Activated B cell treated with CpG ODN at 0.5 μM for 24 hours (primary cell): ENCODE measurements at places on chromosomes 11 and 22. TPM values are rescaled to one million over a fixed set of nuclear protein-coding genes. Genes with fewer than 3 reads are reported as not detected.

The TRIM49 gene
- total RNA-seq, result not detected in 2 replicates

The MICALL1 gene
- total RNA-seq, result 20.8 and 27.6 TPM in 2 replicates

The GRAMD1B gene
- 12.4 and 15.0 TPM in 2 replicates for total RNA-seq

The HEPN1 gene
- not detected in 2 replicates for total RNA-seq

The OR51B5 gene
- total RNA-seq, result 0.27 TPM in 1 of 2 replicates, not detected in the other

The MOGAT2 gene
- 0.22 TPM in 1 of 2 replicates, not detected in the other for total RNA-seq

The APOL4 gene
- total RNA-seq, result 0.05 TPM in 1 of 2 replicates, not detected in the other

The LRRC55 gene
- total RNA-seq, result not detected in 2 replicates

The GLB1L2 gene
- total RNA-seq, result 0.33 and 0.56 TPM in 2 replicates

The APOBEC3A gene
- total RNA-seq, result not detected in 2 replicates

GRCh38 chr11:2481253-2481652, 36.4 kb downstream of the KCNQ1 start:
- peak overlapping the region; percentile 71 for H3K4me3 ChIP-seq
- H3K27ac ChIP-seq, result peak overlapping the region; percentile 54
- peaks cover 49% of the 10 kb centered on the region for H3K36me3 ChIP-seq
- no peak for DNase-seq
- H3K27me3 ChIP-seq, result no peaks in the 10 kb centered on the region

DNA sequence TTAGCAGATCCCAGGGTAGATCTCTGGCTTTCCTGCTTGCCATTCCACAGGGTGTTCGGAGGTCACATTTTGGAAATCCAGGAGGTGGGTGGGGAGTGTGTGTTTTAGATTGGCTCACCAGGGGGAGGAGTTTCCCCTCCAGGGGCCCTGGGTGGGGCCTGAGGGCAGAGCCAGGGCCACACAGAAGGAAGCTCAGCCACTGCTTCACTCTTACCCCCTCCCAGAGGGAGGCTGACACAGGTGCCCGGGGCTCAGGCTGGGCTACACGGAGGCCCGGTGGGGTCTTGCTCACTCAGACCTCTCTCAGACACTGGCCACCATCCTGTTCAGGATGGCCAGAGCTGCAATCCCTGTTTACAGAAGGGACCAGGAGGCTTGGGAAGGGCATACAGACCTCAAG, 2.5 kb downstream of the WNT7B start:
- H3K4me1 ChIP-seq, result peaks cover 31% of the 10 kb centered on the region
- DNase-seq, result no peak
- H3K27me3 ChIP-seq, result peaks cover 42% of the 10 kb centered on the region
- H3K27ac ChIP-seq, result no peak overlapping the region
- peak overlapping the region; percentile 41 for H3K4me3 ChIP-seq
- H3K36me3 ChIP-seq, result no peaks in the 10 kb centered on the region

DNA sequence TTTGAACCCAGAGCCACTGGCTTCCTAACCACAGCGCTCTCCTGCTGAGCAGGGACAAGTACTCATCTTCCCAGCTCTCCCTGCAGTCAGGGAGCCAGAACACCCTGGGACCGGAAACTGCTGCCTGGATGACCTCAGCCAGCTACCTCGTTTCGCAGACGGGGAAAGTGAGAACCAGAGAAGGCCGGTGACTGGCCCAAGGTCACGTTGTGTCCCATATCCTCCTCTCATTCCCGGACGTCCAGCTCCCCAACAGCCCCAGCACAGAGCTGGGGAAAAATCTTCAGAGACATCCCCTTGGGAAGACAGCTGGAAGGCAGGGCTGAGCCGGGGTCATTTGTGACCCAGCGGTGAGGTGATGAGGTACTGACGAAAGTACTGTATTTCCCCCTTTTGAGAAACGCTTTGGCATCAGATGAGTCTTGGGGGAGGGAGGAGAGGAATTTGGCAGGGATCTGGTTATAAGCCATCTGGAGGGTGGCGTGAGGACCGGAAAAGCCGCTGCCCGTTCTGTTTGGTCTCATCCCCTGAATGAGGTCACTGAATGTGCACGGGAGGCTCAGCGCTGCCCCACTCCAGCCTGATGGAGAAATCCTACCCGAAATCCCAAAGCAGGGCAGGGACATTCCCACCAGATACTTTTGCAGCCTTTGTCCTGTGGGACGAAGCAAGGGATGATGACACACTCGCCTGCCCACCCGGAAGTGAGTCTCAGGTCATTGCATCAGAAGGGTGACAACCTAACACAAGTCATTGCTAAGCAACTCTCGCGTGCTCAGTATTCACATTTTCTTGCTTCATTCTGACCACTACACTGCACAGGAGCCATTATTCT, 41.1 kb downstream of the LIF start:
- no peak overlapping the region for H3K27ac ChIP-seq
- H3K4me1 ChIP-seq, result no peaks in the 10 kb centered on the region
- H3K4me3 ChIP-seq, result no peak overlapping the region
- no peaks in the 10 kb centered on the region for H3K36me3 ChIP-seq
- no peak for DNase-seq

DNA sequence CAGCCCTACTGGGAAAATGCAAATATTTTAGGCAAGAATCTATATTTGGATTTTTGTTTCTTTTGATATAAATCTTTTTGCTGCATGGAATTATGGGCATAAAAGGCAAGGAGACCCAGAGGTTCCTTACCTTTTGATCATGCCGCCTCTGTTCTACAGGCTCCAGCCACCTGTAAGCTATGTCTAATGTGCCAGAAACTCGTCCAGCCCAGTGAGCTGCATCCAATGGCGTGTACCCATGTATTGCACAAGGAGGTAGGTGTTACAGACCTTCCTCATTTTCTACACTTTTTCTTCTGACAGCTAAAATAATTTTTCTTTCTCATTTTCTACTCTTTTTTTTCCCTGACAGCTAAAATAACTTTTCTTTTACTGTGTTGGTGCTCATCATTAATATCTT, 8.2 kb upstream of the BACE1-AS start:
- H3K4me1 ChIP-seq, result no peaks in the 10 kb centered on the region
- no peak overlapping the region for H3K4me3 ChIP-seq
- H3K27me3 ChIP-seq, result no peaks in the 10 kb centered on the region
- H3K27ac ChIP-seq, result no peak overlapping the region
- DNase-seq, result no peak

- no peaks in the 10 kb centered on the region for H3K4me1 ChIP-seq
- H3K27me3 ChIP-seq, result no peaks in the 10 kb centered on the region
- H3K36me3 ChIP-seq, result no peaks in the 10 kb centered on the region
- DNase-seq, result no peak
- H3K4me3 ChIP-seq, result no peak overlapping the region
- no peak overlapping the region for H3K27ac ChIP-seq
These were observed 412.1 kb downstream of the METTL15 start for GRCh38 chr11:28520291-28520690.

DNA sequence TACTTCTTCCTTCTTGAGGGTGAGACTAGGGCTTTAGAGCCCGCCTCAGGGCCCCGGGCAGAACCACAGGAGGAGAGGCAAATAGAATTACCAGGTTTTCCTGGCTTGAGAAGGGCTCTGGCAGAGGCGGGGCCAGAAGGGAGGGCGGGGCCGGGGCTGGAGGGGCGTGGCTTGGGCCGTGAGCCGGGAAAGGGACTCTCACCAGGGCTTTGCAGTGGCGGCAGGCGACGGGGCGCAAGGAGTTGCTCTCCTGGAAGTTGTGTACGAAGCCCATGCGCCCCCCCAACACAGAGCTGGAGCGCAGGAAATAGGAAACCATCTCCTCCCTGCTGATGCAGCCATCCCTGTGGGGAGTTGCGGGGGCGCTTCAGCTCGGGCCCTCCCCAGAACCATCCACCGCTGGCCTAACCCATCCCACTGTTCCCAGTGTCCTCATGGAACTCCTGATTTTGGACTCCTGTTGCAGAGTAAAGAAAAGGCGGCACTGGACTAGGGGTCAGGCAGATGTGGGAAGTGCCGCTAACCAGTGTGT, 6.9 kb upstream of the NRXN2 start:
- DNase-seq, result no peak
- H3K4me1 ChIP-seq, result peaks cover 17% of the 10 kb centered on the region
- peaks cover 69% of the 10 kb centered on the region for H3K36me3 ChIP-seq
- H3K4me3 ChIP-seq, result no peak overlapping the region
- H3K27ac ChIP-seq, result peak overlapping the region; percentile 50

DNA sequence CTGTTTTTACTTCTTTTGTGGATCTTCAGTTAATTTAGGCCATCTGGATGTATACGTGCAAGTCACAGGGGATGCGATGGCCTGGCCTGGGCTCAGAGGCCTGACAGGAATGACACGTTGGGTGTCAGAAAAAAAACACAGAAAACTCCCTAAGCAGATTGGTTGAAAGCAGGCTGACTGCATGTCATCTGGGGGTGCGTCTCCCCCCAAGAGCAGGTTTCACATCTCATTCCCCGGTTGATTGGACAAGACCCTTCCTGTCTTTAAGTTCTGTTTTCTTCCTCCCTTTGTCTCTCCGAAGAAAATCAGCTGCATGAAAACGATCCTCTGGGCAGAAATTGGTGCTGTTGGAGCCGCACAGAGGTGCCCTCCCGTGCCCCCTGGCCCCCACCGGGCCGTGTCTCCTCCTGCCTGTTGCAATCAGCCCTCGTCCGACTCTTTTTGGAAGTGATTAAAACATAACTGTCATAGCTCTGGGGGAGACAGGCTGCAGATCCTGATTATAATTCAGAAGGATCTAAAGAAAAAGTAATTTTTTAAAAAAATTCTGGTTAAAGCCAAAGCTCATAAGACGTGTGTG, 71.8 kb upstream of the PARVG start:
- H3K27me3 ChIP-seq, result no peaks in the 10 kb centered on the region
- no peak overlapping the region for H3K4me3 ChIP-seq
- no peak for DNase-seq
- no peak overlapping the region for H3K27ac ChIP-seq
- peaks cover 35% of the 10 kb centered on the region for H3K36me3 ChIP-seq
- peaks cover 6% of the 10 kb centered on the region for H3K4me1 ChIP-seq

GRCh38 chr11:7846003-7846402, 49.3 kb upstream of the OR5P2 start:
- H3K4me3 ChIP-seq, result no peak overlapping the region
- no peaks in the 10 kb centered on the region for H3K4me1 ChIP-seq
- H3K27me3 ChIP-seq, result peaks cover 2% of the 10 kb centered on the region
- no peak for DNase-seq
- H3K36me3 ChIP-seq, result no peaks in the 10 kb centered on the region
- H3K27ac ChIP-seq, result no peak overlapping the region

GRCh38 chr11:34049028-34049427, 2.5 kb upstream of the CAPRIN1 start:
- no peak overlapping the region for H3K4me3 ChIP-seq
- no peak overlapping the region for H3K27ac ChIP-seq
- no peaks in the 10 kb centered on the region for H3K27me3 ChIP-seq
- no peak for DNase-seq
- peaks cover 11% of the 10 kb centered on the region for H3K36me3 ChIP-seq
- H3K4me1 ChIP-seq, result peaks cover 16% of the 10 kb centered on the region

- peaks cover 5% of the 10 kb centered on the region for H3K4me1 ChIP-seq
- DNase-seq, result no peak
- H3K4me3 ChIP-seq, result no peak overlapping the region
- no peaks in the 10 kb centered on the region for H3K27me3 ChIP-seq
These were observed 31.6 kb downstream of the SIK2 start for GRCh38 chr11:111633756-111634362.

GRCh38 chr11:132587716-132588115, 944.6 kb downstream of the OPCML start:
- H3K4me3 ChIP-seq, result no peak overlapping the region
- no peak for DNase-seq
- H3K27me3 ChIP-seq, result no peaks in the 10 kb centered on the region
- no peaks in the 10 kb centered on the region for H3K36me3 ChIP-seq
- H3K4me1 ChIP-seq, result no peaks in the 10 kb centered on the region

DNA sequence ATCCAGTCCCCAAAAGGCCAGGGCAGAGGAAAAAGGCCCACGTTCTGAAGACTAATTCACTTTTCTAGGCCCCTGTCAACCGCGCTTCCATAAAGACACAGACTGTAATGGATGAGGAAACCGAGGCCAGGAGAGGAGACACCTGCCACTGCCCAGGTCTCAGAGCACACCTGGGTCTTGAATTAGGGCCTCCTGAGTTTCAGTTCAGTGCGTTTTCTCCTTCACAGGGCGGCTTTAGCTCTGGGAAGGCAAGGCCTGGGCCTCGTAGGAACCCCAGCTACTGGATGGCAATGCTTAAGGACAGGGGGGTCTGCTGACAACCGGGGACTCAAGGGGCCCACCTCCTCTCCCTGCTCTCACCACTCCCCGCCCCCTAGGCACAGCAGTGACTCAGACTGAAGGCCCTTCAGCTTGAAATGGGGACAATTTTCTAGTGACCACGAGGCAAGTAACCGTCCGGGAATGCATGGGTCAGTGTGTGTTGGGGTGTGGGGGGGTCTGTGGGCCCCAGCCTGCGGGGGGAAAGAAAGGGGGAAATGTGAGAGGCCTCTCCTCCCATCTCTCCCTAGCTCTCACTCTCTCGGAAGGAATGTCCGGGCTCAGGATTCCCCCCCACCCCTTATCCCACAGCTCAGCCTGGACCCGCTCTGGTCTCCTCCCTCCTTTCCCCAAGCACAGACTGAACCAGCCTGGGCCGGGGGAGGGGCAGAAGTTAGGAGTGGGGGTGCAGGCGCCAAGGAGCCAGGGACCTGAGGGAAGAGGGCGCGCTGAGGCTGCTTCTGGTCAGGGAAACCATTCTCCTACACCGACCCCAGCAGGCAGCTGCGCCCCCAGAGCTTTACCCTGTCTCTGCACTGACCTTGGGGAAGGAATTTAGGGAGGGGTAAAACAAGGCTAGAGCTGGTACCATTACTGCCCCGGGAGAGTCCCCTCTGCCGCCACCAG, 17.2 kb downstream of the CREB3L1 start:
- no peak for DNase-seq
- no peak overlapping the region for H3K27ac ChIP-seq
- peak overlapping the region; percentile 62 for H3K4me3 ChIP-seq
- peaks cover 9% of the 10 kb centered on the region for H3K4me1 ChIP-seq
- H3K36me3 ChIP-seq, result no peaks in the 10 kb centered on the region
- H3K27me3 ChIP-seq, result peaks cover 47% of the 10 kb centered on the region

- no peak overlapping the region for H3K27ac ChIP-seq
- DNase-seq, result no peak
- no peaks in the 10 kb centered on the region for H3K36me3 ChIP-seq
- no peaks in the 10 kb centered on the region for H3K27me3 ChIP-seq
- no peak overlapping the region for H3K4me3 ChIP-seq
These were observed 32.2 kb upstream of the GRIA4 start for GRCh38 chr11:105577641-105578040.

- DNase-seq, result no peak
- H3K4me3 ChIP-seq, result no peak overlapping the region
- H3K27ac ChIP-seq, result no peak overlapping the region
- H3K36me3 ChIP-seq, result no peaks in the 10 kb centered on the region
- no peaks in the 10 kb centered on the region for H3K27me3 ChIP-seq
These were observed 14.1 kb downstream of the VWCE start for GRCh38 chr11:61280883-61281580.
